ENCODE measurements at places on chromosomes 5 and 9.
A peak's percentile ranks its signal among the peaks of the same experiment; 100 is the strongest.

- peaks cover 10% of the 10 kb centered on the region for H3K36me3 ChIP-seq
- peaks cover 20% of the 10 kb centered on the region for H3K4me1 ChIP-seq
- no peaks in the 10 kb centered on the region for H3K27me3 ChIP-seq
- H3K27ac ChIP-seq = peak overlapping the region; percentile 95
- no peak for DNase-seq
These were observed 467 bp downstream of the C9orf78 start for GRCh38 chr9:129834489-129835127.

- no peaks in the 10 kb centered on the region for H3K36me3 ChIP-seq
- no peaks in the 10 kb centered on the region for H3K4me1 ChIP-seq
- no peak for DNase-seq
- H3K27ac ChIP-seq = no peak overlapping the region
- peaks cover 11% of the 10 kb centered on the region for H3K27me3 ChIP-seq
These were observed 48.0 kb upstream of the NEK6 start for GRCh38 chr9:124209774-124210173.

GRCh38 chr5:115549154-115549553, 4.6 kb upstream of the FEM1C start:
- H3K4me3 ChIP-seq = no peak overlapping the region
- no peak for DNase-seq
- H3K36me3 ChIP-seq = no peaks in the 10 kb centered on the region
- H3K4me1 ChIP-seq = peaks cover 4% of the 10 kb centered on the region

GRCh38 chr5:138990986-138991590, 116.0 kb upstream of the LRRTM2 start:
- no peak overlapping the region for H3K27ac ChIP-seq
- no peak overlapping the region for H3K4me3 ChIP-seq
- H3K4me1 ChIP-seq = peaks cover 5% of the 10 kb centered on the region
- peaks cover 3% of the 10 kb centered on the region for H3K36me3 ChIP-seq
- no peak for DNase-seq
- no peaks in the 10 kb centered on the region for H3K27me3 ChIP-seq

DNA sequence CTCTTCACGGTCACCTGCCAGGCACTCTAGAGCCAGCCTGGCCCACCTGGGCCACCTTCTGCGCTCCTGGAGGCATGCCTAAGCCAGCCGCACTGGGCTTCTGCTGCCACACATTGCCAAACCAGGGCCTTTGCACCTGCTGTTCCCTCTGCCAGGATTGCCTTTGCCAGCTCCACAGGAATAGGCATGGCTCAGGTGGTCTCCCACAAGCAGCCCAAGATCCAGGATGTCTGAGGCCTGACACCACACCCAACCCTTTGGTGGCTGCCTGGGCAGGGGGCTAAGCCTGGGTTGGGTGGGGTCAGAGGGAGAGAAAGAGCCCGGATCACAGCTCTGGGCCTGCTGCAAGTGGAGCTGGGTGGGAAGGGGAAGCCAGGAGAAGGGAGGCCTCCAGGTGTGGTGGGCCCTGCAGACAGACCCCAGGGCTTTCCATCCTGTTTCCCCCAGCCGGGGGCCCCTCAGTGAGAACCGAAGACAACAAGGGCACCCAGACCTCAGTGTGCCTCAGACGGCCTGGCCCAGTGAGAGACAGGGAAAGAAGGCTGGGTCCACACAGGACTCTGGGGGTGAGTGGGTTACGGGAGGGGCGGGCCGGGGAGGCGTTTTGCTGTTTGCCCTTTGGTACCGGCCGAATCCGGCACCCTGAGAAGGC, 672 bp upstream of the SUSD3 start:
- no peak overlapping the region for H3K4me3 ChIP-seq
- peaks cover 29% of the 10 kb centered on the region for H3K27me3 ChIP-seq
- H3K36me3 ChIP-seq = no peaks in the 10 kb centered on the region
- H3K27ac ChIP-seq = no peak overlapping the region
- H3K4me1 ChIP-seq = peaks cover 17% of the 10 kb centered on the region

GRCh38 chr9:129554649-129555048, 66.3 kb downstream of the C9orf50 start:
- H3K36me3 ChIP-seq = no peaks in the 10 kb centered on the region
- H3K27ac ChIP-seq = no peak overlapping the region
- no peak overlapping the region for H3K4me3 ChIP-seq
- DNase-seq = no peak
- H3K27me3 ChIP-seq = no peaks in the 10 kb centered on the region

DNA sequence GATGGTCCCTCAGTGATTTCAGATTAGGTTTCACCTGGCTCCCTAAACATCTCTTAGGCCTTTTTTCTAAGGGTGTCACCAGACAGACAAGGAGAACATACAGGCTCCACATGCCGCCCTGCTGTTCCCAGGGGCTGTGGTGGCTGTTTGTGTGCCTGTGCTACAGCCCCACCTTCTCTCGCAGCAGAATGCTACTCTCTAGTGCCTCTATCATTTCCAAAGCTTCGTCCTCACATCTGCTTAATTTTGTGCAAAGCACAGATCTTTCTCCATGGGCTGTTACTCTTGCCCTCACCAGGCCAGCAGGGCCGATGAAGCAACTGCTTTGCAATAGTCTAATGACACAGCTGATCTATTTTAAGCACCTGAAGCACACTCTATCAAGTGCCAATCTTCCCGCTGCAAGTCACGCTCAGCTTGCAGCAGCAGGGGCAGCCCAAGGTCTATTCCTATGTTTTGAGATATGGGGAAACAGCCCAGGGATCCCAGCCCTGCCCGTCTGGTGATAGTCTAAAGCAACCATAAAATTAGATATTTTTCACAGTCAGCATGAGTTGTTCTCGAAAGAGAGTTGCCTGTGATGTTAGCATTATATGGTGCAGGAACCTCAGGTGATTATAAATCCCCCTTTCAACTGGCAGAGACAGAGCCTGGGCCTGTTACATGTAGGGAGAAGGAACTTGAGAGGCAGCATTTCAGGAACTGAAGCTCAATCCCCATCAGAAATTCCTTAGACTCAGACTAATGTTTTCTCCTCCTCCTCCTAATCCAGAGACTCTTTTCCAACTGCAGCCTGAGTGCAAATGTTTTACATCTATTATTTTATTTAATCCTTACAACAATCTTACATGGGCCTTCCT, 12.7 kb downstream of the ABLIM3 start:
- H3K27ac ChIP-seq = no peak overlapping the region
- no peak for DNase-seq
- no peak overlapping the region for H3K4me3 ChIP-seq
- H3K36me3 ChIP-seq = no peaks in the 10 kb centered on the region
- H3K4me1 ChIP-seq = peaks cover 5% of the 10 kb centered on the region

DNA sequence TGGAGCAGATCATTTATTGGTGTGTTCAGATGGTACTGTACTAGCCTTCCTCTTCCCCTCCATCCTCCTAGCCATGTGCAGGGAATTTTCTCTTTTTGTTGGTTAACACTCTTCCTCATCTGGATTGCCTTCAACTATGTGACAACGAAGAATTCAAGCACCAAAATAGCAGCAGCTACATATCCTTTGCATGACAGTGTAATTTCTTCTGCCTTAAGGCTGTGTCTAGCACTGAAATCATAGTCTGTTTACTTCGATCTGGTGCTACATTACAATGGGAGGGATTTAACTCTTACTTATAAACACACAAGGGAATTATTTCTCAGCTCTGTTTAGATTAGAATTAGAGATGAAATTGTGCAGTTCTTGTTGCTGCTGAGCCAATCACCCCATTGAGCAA, 260.4 kb downstream of the ARL15 start:
- peaks cover 23% of the 10 kb centered on the region for H3K4me1 ChIP-seq
- H3K27me3 ChIP-seq = no peaks in the 10 kb centered on the region
- DNase-seq = no peak
- H3K4me3 ChIP-seq = no peak overlapping the region

- H3K4me1 ChIP-seq = peaks cover 34% of the 10 kb centered on the region
- H3K4me3 ChIP-seq = peak overlapping the region; percentile 93
- peak overlapping the region; percentile 95 for H3K27ac ChIP-seq
- H3K27me3 ChIP-seq = peaks cover 3% of the 10 kb centered on the region
- H3K36me3 ChIP-seq = peaks cover 2% of the 10 kb centered on the region
- peak; percentile 30 for DNase-seq
These were observed 1.2 kb downstream of the VCAN start for GRCh38 chr5:83472508-83473345.

DNA sequence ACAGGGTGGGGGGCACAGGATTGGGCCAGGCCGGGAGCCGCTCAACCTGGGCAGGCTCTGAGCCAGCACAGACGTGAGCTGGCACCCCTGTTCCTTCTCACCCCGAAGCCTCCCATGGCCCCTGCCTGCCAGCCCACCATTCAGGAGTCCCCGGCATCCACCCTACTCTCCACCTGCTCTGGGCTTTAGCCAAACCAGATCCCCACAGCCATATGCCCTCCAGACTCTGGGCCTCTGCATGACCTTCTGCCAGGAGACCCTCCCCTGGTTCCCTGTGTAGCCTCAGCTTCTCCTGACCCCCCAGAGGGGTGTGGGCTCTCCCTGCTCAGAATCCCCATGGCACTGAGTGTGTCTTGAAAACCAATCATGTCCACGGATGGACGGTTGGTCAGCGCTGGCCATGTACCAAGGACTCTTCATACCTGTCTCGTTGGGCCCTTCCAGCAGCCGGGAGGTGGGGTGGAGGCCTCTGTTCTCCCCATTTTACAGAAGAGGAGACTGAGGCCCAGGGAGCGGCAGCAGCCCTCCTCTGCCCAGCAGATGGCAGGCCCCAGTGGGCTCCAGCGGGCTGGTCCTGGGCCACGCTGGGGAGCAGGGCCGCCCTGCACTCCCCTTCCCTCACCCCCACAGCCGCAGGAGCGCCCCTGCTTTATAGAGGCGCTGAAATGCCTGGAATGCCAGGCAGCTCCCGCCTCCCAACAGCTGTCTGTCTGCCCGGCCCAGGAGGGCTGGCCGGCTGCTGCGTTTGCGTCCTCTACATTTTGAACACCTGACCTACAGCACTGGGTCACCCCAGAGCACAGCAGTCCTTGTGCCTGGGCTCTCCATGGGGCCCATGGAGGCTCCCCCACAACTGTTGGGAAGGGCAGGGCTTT, 3.5 kb upstream of the MYMK start:
- peaks cover 7% of the 10 kb centered on the region for H3K4me1 ChIP-seq
- peaks cover 43% of the 10 kb centered on the region for H3K27me3 ChIP-seq
- DNase-seq = no peak

GRCh38 chr5:5220901-5221631, 80.9 kb downstream of the ADAMTS16 start:
- H3K4me1 ChIP-seq = no peaks in the 10 kb centered on the region
- no peak overlapping the region for H3K27ac ChIP-seq
- peaks cover 28% of the 10 kb centered on the region for H3K36me3 ChIP-seq
- H3K4me3 ChIP-seq = no peak overlapping the region

DNA sequence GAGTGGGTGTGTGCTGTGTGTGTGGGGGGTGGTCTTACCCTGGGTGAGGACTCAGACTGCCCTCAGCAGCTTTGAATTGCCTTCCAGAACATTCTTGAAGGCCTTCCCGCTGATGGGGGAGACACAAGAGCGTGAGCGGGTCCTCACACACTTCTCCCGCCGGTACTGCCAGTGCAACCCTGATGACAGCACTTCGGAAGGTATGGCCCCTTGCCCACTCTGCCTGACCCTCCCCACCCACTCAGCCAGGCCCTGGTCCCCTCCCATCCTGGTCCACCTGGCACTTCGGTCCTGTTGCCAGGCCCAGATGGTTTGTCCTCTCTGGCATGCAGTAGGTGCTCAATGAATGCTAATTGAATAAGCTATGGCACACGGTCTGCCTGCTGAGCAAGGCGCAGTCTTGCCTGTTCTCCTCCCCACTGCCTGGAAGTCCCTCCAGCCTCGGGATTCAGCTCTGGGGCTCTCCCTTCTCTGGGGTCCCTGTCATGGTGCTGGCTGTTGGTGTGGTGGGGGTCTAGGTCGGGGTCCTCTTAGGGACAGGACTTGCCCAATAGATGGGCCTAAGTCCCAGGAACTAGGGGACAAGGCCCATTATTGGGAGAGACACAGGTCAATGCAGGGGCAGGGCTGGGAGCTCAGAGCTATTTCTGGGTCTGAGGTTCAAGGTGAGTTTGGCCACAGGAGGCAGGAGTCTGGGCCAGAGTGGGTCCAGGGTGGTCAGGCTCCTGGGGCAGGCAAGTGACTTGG, 26.4 kb downstream of the PSD2 start:
- H3K27me3 ChIP-seq = peaks cover 54% of the 10 kb centered on the region
- no peak for DNase-seq
- H3K36me3 ChIP-seq = peaks cover 2% of the 10 kb centered on the region
- no peak overlapping the region for H3K4me3 ChIP-seq
- no peak overlapping the region for H3K27ac ChIP-seq

GRCh38 chr5:150763023-150763769, 4.4 kb upstream of the DCTN4 start:
- DNase-seq = no peak
- H3K36me3 ChIP-seq = no peaks in the 10 kb centered on the region
- H3K4me3 ChIP-seq = no peak overlapping the region

GRCh38 chr5:149756354-149756753, 26.2 kb downstream of the PPARGC1B start:
- peaks cover 4% of the 10 kb centered on the region for H3K27me3 ChIP-seq
- H3K4me1 ChIP-seq = no peaks in the 10 kb centered on the region
- no peak for DNase-seq
- no peak overlapping the region for H3K4me3 ChIP-seq
- no peaks in the 10 kb centered on the region for H3K36me3 ChIP-seq

DNA sequence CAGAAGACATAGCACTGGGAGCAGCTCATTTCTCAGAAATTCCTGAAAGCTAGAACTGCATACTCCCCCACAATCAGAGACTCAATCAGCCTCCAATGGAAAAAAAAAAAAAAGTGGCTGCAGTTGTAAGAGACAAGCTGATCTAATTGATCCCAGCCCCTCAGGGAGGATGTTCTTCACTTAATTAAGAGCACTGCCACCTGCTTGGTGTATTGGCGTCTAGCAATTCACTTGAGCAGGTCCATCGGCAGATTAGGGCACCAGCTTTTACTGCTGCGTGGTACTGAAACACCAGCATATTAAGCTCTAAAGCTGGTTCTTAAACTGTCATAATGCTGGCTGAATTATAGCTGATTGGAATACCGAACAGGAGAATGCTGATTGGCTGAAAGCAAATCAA, 1890.1 kb upstream of the WWC1 start:
- no peaks in the 10 kb centered on the region for H3K27me3 ChIP-seq
- no peaks in the 10 kb centered on the region for H3K4me1 ChIP-seq
- no peak overlapping the region for H3K4me3 ChIP-seq
- DNase-seq = no peak

GRCh38 chr5:61464512-61464911, 132.5 kb downstream of the ZSWIM6 start:
- no peak for DNase-seq
- no peaks in the 10 kb centered on the region for H3K36me3 ChIP-seq
- H3K4me1 ChIP-seq = peaks cover 33% of the 10 kb centered on the region
- H3K4me3 ChIP-seq = no peak overlapping the region
- peak overlapping the region; percentile 16 for H3K27ac ChIP-seq
- no peaks in the 10 kb centered on the region for H3K27me3 ChIP-seq

Measured in progenitor cell of endocrine pancreas (in vitro differentiated cells).